ENCODE measurements at places on chromosomes 5 and 9. TPM values are rescaled to one million over a fixed set of nuclear protein-coding genes. Genes with fewer than 3 reads are reported as not detected.

The FRMD3 gene
- total RNA-seq = 2.7 TPM

The DNM1 gene
- total RNA-seq = 82.3 TPM

The HAPLN1 gene
- total RNA-seq = not detected

The GNA14 gene
- total RNA-seq = not detected

The SPINK7 gene
- not detected for total RNA-seq
